ENCODE measurements at places on chromosomes 2 and 18. TPM values are rescaled to one million over a fixed set of nuclear protein-coding genes. Genes with fewer than 3 reads are reported as not detected.

Gene MPP4
- 0.30 TPM for polyA plus RNA-seq

Gene SERPINB12
- not detected for polyA plus RNA-seq

Gene LHCGR
- 0.24 TPM for polyA plus RNA-seq

GRCh38 chr2:227376656-227377396 lies 2.3 kb downstream of the TM4SF20 start:
- DNase-seq = no peak

DNA sequence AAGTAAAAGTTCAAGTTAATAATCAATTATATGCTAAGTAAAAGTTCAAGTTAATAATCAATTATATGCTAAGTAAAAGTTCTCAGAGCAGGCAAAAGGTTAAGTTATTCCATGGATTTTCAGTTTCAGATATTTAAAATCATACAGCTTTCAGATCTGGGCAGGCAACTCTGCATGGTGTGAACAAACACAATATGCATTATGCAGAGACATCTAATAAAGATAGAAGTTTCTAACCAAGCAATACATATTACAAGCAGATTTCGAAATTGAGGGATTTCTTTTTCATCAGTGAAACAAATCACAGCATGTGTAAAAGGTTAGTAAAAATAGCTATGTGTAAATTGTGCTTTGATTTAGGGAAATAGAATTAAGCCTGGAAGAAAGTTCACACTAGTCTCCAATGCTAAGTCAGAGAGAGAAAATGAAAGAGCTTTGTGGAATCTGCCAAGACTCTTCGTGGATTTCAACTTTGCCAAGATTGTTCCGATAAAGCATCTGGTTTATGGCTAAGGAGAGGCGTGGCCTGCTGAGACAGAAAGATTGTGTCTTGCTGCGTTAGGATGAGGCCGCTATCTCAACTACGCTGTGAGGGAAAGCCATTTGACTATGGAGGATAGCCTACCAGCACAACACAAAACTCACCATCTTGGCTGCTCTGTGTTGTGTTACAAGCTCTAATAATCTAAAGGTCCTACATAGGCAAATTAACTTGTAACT lies 60.1 kb upstream of the SLC16A14 start:
- no peak for DNase-seq

Gene CD226
- 3.1 TPM for polyA plus RNA-seq

DNA sequence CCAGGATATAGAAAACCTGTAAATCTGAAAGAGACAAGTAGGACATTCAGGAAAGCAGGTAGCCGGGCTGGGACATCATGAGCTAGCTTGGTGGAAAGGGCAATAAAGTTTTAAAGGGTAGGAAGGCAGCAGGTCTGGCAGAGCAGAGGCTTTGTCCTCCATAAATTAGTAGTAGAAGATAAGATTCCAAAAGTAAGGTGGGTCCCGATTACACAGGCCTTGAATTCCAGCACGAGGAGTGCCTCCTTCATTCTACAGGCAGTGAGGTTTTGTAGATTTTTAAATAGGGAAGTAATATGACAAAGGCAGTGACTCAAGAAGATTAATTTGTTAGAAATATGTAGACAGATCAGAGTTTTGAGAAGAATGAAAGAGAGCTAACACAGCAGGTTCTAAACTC lies 160.7 kb downstream of the DTNB start:
- no peak for DNase-seq

DNA sequence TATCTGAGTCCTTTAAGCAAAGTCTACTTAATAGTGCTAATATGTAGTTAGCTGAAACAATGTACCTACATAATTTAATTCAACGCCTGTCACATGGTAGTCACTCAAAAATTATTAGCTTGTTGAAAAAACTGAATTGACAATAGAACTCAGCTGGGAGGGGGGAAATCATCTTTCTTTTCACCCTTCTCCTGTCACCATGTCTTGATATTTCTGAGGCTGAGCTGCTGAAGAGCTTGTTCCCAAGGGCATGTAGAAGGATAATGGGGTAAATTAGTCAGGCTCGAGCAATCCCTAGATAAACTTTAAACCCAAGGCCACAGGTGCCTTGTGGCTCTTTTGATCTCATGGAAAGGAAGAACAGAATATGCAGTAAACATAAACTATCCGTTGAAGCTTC lies 339.6 kb upstream of the LRATD1 start:
- DNase-seq = no peak

DNA sequence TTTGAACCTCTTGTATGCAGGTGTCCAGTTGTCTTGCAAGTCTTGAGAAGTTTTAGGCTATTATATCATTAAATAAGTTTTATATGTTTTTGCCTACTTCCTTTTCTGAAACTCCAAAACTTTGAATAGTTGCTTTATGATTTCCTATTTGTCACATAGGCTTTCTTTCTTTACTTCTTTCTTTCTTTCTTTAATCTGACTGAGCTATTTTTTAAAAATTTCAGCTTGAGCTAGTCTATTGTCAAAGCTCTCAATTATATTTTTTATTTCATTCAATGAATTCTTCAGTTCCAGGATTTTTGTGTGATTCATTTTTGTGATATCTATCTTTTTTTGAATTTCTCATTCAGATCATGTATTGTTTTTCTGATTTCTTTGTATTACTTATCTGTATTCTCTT lies 102.1 kb upstream of the TMEM178A start:
- no peak for DNase-seq

- no peak for DNase-seq
These were observed 67.3 kb downstream of the LIPG start for GRCh38 chr18:49628881-49629795.

DNA sequence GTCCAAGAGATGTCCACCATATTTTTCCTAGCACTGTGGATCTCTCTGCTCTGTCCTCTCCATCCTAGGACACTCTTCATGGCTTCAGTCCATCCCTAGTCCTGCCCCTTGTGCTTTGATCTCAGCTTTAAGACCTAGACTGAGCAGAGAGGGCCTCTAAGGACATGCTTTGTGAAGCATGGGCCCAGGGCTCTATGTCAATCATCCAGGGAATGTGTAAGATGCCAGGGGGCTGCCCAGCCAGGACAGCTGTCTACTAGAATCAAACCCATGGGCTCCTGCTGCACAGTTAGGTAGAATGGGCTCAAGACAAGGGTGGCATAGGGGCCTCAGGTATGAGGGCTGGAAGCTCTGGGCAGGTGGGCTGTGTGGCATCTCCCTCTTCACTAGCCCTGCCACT lies 24.9 kb downstream of the TET3 start:
- DNase-seq = no peak

DNA sequence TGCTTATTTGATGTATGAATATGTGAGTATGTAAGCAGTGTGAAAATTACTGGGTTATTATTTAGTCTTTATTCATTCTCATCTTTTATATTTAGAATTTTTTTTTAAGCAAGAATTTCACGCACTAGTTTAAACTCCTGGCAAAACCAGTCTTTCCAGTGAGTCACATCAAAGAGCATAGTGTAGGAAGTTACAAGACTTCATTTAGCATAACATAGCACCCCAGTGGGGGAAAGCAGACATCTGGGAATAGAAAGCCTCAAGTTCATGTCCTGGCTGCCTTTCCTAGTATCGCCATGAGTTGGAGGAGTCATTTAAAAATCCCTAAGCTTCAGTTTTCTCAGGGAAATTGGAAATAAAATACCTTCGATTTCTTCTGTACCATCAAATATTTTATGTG lies 408.3 kb downstream of the NUP35 start:
- no peak for DNase-seq

DNA sequence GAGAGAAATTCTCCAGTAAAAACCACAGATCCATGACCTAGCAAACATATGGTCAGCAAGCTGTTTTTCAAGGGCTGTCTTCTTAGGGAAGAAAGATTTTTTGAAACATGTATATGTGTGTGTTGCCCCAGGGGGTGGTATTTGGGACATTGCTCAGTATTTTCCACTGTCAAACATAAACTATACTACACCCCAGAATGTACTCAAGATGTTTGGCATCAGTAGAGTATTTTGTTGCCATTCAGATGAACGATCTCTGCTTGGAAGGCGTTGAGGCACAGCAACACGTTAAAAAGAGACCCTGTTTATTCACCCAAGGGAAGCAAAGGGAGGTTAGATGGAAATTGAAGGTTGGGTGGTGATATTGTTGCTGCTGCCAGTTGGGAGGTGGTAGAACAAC lies 30.0 kb downstream of the EEF1B2 start:
- no peak for DNase-seq

DNA sequence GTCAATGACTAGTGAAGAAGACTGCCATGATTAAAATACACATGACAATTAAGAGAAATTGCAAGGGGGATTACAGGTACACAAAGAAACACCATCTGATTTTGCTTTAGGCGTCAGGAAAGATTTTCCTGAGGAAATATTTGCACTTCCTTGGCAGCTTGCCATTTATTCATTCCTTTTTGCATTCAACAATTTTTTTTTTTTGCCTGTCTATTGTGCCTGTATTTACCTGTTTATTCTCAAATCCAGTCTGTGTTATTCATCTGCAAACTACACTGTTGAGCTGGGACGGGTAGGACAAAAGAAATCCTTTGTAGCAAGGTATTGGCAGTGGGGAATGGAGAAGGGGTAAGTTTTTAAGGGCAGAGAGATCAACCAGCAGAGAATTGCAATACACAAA lies 31.8 kb downstream of the SMAD2 start:
- DNase-seq = no peak

DNA sequence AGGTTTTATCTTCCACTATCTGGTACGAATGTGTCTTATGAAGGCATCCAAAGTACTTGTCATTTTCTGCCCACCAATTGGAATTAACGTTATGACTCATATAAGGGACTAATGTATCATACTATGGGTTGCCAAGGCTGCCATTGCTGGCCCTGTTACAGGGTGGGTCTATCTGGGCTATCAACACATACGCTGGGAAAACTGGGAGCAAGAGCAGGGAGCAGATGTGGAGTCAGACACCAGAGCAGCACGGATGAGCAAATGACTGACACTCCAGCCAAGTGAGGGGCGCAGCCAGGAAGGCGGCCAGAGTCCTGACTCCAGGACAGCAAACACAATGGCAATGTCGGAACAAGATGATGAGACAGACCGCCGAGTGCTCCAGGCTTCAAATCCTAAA lies 145.9 kb downstream of the COPS8 start:
- DNase-seq = no peak

Gene OSR1
- polyA plus RNA-seq = 4.5 TPM

GRCh38 chr2:45688479-45689298 lies 37.2 kb downstream of the PRKCE start:
- no peak for DNase-seq

- DNase-seq = no peak
These were observed at the start of gene IGFBP2 for GRCh38 chr2:216632952-216633615. Gene IGFBP2 (plus strand): TSS chr2:216633420. CDS start chr2:216633524, 104 bp downstream.

- no peak for DNase-seq
These were observed 198.7 kb downstream of the BCL11A start for GRCh38 chr2:60354713-60355112.

DNA sequence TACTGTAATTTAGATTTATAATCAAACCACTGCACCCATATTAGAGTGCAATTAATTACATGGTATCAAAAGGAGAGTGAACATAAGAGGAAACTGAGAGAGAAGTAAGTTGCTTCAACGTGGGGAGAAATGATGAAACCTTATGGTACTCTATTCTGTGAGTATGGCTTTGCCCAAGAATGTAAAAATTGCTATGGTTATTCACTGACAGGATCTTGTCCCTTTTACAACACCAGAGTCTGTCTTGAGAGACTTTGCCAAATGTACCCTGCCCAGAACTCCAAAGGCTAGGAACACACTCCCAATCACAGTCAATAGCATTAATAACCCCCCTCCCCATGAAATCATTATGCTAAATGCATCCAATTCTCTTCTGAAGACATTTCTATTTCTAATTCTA lies 974.8 kb upstream of the POU3F3 start:
- DNase-seq = no peak

DNA sequence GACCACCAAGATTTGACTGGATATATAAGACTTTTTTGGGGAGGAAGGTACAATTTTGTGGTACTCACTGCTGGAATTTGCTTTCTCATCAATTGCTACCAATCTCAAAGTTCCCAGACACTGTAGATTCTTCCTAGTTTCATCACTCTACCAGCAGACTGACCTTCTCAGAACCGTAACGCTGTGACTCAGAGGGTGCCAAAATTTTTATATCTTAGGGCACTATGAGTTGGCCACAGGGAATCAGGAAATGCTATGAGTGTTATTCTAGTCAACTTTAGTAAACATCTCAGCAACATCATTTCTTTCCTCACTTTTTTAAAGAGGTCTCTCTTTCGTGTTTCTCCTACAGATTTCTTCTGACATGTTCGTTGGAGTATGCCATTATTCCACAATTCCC lies 499.0 kb downstream of the TMX3 start:
- DNase-seq = no peak

Gene SRD5A2
- 0.08 TPM for polyA plus RNA-seq

GRCh38 chr2:147843391-147843863 lies 1.4 kb upstream of the ACVR2A start:
- no peak for DNase-seq

Data from left renal cortex interstitium (tissue), 4 donors.